Uterus (tissue), 4 donors: ENCODE measurements at places on chromosomes 2 and 18. TPM values are rescaled to one million over a fixed set of nuclear protein-coding genes. Genes with fewer than 3 reads are reported as not detected.

DNA sequence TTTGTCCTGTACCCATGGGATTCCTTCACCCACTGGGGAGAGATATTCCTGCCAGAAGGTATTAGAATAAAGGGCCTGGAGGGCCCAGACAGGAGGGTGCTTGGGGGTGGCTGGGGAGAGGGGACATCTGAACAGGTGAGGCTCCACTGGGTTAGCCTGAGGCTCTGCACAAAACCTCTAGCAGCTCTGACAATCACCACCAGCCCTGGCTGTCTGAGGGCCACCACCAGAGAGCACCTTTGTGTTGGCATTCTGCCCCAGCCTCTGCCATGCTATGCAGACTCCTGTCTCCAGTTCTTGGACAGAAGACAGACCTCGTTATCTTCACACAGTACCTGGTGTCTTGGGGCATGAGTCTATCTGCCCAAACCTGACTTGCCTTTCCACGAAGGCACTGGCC, 25.3 kb downstream of the SLC16A14 start:
- no peak for DNase-seq

DNA sequence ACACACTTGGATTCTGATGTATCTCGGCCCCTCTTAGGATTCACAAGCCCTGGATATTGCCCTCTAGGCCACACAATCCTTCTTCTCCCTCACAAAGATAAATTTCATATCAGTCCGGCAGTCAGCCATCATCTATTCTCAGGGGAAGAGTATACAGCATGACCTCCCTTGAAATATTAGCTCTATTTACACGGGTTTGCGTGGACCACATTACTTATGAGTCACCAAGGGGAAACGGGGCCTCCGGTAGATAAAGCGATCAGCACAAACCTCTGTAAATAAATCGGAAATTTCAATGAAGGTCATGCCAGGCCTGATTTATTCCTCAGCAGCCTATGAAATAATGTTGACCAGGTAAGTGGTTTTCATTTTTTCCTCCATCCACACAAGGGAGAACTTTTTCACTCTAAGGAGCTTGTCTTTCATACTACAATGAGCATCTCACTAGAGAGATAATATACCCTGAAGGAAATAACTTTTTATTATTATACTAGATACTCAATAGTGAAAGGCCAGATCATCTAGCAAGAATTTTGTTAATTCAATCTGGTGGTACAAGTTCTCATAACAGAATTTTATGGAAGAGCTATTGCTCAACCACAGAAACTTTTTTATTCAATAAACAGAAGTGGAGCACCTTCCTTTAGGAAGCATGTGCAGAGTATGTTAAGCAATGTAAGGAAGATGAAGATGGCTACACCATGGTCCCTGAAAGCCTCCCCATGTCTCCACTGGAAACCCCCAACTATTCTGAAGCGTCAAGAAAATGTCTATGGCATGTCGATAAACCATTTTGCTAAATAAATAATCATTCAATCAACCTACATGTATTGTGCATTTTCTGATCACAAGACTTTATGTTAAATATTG, 125.2 kb upstream of the PIK3C3 start:
- DNase-seq: no peak

GRCh38 chr2:53636596-53636995, 131.0 kb upstream of the CHAC2 start:
- no peak for DNase-seq

DNA sequence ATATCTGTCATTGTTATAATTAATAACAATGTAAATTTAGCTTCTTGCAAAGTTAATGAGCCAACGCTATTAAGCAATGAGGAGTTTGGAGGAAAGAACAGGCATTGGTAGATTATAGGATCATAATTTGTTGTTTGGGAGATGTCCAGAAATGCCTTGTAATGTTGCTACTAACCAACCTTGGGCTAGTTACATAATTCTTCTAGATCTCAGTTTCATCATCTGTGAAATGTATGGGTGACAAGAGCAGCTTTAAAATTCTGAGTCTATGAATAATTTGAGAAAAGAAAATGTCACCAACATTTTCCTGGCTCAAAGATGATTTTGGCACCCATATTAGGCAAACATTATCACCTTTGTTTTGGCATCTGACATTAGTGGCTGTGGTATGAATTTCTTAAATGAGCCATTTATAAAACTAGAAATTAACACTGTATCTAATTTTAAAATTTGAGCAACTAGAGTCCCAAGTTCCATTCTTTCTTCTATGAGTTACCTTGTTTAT, 2.9 kb downstream of the TMEM178A start:
- no peak for DNase-seq

LRATD1 gene
- total RNA-seq: 5.1 TPM

DNA sequence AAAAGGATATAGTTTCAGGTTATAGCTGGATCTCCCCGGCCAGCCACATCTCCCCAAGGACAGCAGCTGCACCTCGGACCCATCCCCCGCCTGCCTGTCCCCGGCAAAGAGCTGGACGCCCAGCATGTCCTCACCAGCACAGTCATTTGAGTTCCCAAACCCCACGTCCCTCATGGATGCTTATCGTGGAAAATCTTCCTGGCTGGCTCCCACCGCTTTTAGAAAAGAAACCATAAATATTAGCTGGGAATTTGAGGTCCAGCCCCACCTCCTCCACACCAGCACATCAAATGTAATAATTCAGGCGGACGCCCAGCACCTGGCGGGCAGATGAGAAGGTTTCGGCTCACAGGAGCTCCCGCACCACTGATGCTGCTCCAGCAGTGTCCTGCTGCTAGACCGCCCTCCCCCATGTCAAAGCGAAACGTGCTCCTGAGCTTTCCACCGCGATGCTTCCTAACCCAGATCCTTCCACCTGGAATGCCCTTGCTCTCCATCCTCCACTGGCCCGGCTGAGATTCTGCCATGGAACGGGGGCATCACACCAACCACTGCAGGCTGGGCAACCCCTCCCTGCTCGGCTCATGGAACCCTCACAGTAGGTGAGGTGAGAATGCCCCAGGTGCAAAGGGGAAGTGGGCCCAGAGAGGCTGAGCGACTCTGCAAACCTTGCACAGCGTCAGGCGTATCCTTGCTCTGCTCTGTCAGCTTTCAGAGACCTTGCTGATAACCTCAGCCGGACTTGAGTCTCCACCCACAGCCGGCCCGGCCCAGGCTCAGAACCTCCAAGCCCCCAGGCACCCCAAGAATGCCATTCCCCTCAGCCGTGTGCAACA, 71.5 kb upstream of the GPC1 start:
- no peak for DNase-seq

CNDP1 gene
- not detected for total RNA-seq

GRCh38 chr18:14969500-14969899, 221.5 kb downstream of the ANKRD30B start:
- DNase-seq: no peak

DNA sequence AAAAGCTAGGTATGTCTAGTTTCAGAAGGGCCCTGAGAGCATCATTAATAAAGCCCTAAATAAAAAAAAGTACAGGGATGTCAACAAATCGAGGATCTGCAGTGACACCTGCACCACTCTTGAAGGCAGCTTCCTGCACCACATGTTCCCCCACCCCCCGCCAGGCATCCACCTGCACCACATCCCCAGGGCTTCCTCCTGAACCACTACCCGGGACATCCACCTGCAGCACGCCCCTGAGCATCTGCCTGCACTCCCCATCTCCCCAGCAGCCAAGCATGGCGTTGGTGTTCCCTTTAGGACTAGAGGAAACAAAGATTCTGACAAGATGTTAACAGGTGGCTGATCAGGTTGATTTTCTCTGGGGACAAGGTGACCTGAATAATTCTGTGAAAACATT, 55.2 kb downstream of the DLGAP1 start:
- no peak for DNase-seq

GRCh38 chr2:68341062-68341329, 21.2 kb upstream of the CNRIP1 start:
- no peak for DNase-seq

GRCh38 chr18:7633171-7633570, 66.1 kb downstream of the PTPRM start:
- DNase-seq: no peak

- no peak for DNase-seq
Observed at GRCh38 chr2:47654790-47655562, 128.0 kb upstream of the MSH6 start.

- no peak for DNase-seq
Observed at GRCh38 chr18:74381621-74382295, 66.1 kb downstream of the C18orf63 start.

DNA sequence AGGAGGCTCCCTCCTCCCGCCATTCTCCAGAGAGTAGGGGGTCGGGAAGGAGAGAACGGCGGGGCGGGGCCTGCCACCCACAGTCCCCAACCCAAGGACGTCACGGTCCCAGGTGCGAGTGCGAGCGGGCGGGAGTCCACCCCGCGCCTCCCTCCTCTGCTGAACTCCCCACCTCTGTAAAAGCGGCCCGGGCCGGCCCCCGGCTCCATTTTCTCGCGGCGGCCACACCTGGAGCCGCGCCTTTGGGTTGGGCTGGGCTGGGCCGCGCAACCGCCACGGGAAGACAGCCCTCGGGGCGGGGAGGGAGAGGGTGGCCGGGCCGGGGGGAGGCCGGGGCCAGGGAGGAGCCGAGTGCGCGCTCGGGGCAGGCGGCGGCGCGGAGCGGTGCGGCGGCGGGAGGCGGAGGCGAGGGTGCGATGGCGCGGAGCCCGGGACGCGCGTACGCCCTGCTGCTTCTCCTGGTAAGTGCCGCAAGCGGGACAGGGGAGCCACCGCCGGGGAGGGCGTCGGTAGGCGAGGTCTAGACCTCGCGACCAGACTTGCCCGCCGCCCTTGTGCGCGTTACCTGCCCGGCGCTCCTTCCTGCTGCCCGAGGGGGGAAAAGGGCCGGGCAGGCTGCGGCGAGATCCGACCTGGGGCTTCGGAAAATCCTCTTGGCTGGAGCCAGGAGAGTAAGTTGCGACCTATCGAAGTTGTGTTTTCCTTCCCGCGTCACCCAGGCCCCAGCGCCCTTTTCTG, at the start of gene DSG2:
DSG2 (plus strand) TSS at position 342 of the 738 bp plus-strand sequence; CDS start at position 417, 75 bp downstream.
- peak; percentile 27 for DNase-seq

FSHR gene
- total RNA-seq: not detected

MC2R gene
- not detected for total RNA-seq

- DNase-seq: no peak
Observed at GRCh38 chr18:8982416-8983183, 119.9 kb upstream of the NDUFV2 start.

NOSTRIN gene
- total RNA-seq: 192 TPM

GRCh38 chr2:127080226-127080937, 26.6 kb downstream of the BIN1 start:
- no peak for DNase-seq

MAP2 gene
- total RNA-seq: 4.9 TPM

DNA sequence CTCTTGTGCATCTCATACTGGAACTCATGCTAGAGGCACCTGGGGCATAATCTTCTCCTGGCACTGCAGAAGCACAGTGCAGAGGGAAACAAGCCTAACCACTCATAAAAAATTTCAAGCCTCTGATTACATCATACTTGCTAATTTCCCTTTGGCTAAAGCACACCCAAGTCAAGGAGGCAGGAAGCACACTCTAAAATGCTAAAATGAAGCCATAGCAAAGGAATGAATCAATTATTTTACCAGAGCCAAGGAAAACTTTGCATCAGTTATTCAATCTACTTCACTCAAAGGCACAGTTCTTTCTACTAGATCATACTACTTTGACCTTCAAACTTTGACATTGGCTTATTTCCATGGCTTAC, 79.6 kb upstream of the SPOPL start:
- no peak for DNase-seq

FANCL gene
- 69.8 TPM for total RNA-seq

SPAST gene
- total RNA-seq: 21.5 TPM

DNA sequence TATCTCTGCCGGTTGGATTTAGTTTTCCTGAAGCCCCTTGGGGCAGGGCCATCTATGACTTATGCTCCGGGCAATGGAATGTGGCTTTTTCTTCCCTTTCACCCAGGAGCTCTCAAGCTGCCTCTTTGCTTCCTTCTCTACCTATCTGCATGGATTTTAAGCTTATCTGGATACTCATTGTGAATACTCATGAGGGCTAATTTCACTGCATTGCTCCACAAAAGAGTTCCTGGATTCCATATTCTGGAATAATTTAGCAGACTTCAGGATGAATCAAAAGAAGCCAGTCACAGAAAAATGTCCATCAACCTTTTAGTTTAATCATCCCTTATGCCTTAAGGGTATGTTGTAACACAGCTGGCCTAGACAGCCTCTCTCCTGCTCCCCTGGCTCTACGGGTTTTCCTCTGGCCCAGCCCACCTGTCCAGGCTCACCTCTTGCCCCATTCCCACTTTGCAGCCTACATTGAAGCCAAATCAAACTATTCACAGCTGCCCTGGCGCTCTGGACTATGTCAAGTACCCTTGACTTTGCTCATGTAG, 122.8 kb upstream of the RMDN2 start:
- DNase-seq: no peak

GRCh38 chr18:3874581-3874980, 424.6 kb downstream of the TGIF1 start:
- no peak for DNase-seq

GRCh38 chr2:198004921-198005829, 200.8 kb downstream of the PLCL1 start:
- DNase-seq: no peak

SERPINB10 gene
- total RNA-seq: not detected

- DNase-seq: peak; percentile 73
Observed at GRCh38 chr2:127637725-127638252, 8.2 kb upstream of the GPR17 start.

ITGB6 gene
- 1.5 TPM for total RNA-seq
